ENCODE measurements at places on chromosomes 6 and 20.

DNA sequence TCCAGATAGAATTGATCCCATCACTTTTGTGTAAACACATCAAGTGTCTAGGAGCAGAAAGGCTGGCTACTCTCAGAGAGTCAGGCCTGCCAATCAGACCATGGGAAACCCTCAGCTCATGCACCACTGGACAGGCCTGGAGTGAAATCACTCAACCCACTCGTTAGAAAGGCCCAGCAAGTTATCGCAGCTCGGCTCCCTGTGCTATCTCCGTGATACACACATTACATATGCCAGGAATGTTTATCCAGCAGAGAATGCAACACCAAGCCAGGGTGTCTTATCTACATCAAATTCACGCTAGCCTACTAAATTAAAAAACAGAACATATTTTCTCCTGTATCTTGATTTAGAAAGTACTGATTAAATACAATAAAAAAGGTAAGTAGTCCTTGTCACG lies 232.4 kb upstream of the FOXQ1 start:
- DNase-seq: no peak

GRCh38 chr20:44542890-44543289 lies 21.0 kb upstream of the SERINC3 start:
- DNase-seq: no peak

GRCh38 chr20:50126662-50127061 lies 13.7 kb upstream of the UBE2V1 start:
- DNase-seq: no peak

GRCh38 chr6:144666781-144667180 lies 381.6 kb downstream of the UTRN start:
- DNase-seq: no peak
